ENCODE measurements at places on chromosomes 7 and 10.
A peak's percentile ranks its signal among the peaks of the same experiment; 100 is the strongest.

- DNase-seq, result no peak
Measured at GRCh38 chr7:1934756-1935155, 264.7 kb downstream of the ELFN1 start.

DNA sequence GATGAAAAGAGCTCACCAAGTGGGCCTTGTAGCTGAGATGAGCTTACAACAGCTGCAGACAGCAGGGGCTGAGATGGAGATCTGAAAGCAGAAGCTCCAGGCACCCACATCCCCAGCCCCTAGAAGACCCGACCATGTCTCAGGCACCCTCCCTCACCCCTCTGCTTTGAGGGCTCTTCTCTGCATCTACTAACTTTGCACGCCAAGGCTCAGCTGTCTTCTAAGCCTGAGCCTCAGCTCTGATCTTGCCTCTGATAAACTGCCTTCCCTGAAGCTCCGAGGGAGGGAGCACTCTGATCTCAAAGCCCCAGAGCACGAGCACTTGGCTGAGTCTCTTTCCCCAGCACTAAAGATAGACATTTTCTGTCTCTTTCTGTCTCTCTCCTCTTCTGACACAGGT, 42.0 kb downstream of the ANXA8 start:
- DNase-seq, result no peak

GRCh38 chr10:116888380-116889055, 39.2 kb downstream of the ENO4 start:
- DNase-seq, result no peak

DNA sequence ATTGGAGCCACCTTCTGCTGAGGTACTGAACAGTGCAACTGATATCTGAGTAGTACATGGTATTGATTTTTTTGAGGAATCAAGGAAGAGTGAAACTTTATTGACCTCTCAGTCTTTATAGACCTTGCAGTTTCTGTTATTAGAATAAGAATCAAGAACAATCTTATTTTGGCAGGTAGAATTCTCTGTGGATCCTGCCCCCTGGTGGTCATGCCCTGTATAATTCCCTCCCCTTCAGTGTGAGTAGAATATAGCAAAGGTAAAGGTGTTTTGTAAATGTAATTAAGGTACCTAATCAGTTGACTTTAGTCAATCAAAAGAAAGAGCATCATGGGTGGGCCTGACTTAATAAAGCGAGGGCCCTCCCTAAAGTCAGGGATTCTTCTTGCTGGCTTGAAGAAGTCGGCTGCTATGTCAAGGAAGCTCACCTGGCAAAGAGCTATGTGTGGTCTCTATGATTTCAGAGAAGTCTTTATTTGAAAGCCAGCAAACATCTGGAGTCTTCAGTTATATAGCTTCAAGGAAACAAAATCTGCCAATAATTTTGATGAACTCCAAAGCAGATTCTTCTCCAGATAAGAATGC, 142.8 kb downstream of the LSM5 start:
- DNase-seq, result peak; percentile 19

DNA sequence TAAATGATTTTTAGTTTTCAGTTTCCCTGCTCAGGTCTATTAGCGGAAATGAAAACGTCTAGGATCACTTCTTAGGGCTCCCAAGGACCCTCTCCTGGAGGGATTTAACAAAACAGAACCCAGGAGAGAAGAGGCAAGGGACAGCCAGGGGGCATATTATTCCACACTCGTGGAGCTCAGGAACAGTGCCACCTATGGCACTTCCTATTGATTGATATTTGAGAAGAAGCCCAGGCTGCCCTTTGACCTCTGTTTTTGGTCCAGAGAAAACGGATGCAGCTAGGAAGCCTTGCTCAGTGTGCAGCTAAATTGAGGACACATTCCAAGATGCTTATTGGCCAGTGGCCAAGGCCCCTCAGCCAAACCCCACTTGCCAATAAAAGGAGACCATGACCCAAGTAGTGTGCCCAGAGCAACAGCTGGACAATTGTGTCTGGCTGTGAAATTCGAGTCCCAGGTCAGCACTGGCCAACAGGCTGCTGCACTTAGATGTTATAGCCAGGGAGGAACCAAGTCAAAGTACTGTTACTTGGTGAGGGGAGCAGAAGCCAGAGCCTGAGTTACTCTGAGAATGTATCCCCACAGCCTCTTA, 24.0 kb upstream of the GPNMB start:
- no peak for DNase-seq

DNA sequence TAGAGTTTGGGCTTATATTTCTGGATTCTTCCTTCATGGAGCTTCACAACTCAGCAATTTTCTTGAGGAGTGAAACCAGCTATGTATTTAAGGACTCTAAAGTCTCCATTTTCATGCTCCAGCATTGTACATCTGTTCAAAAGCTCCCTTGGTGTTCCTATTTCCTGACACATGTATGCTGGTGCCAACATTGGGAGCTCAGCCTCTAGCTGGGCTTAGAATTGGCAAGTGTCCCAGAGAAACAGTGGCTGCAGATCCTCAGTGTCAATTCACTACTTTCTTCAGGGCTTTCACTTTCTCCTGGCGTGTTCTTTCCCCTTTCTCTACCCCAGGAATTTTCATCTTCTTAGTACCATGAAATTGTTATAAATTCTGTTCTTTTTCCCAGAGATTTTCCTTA, 103.1 kb downstream of the ZNF467 start:
- DNase-seq, result no peak

DNA sequence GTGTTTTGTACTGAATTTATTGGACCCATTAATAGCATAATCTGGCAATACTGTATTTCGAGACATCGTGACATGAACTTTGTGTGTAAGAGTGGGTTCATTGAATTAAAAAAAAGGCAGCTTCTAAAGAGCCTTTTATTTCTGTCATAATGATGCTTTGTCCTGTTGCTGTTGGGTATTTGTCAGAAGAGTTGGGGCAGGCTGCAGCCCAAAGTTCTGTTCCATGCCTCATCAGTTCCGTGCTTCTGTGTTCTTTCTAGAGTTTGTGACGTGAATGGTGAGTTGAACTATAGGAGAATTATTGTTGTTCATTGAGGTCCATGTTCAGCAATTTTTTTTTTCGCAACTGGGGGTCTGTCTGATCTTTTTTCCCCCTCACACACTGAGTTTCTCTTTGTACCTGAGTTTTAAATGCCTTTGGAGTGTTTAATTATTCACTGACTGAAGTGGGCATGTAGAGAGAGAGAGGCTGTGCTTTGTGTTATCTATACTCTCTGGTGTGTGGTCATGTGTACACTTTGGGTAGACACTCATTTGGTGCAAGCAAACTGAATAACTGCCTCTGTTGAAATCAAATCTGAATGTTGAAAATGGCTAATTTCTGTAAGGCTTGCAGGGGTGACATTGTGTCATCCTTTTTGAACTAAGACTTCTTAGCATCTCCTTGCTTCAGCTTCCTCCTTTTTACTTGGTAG, 69.8 kb downstream of the ADD3 start:
- DNase-seq, result no peak

GRCh38 chr7:77679608-77680007, 16.7 kb upstream of the RSBN1L start:
- DNase-seq, result no peak

DNA sequence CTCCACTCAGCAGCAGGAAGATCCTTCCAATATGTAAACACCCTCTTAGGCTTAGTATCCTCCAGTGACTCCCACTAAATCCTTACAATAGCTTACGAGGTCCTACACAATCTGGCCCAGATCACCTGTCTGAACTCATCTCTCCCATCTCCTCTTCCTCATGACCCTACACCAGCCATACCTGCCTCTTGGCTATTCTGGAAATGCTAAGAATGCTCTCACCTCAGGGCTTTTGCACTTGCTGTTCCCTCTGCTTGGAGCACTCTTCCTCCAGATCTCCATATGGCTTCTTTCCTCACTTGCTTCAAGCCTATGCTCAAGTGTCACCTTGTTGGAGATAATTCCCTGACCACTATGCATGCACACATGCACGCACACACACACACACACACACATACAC, 50.8 kb upstream of the FRMD4A start:
- no peak for DNase-seq

DNA sequence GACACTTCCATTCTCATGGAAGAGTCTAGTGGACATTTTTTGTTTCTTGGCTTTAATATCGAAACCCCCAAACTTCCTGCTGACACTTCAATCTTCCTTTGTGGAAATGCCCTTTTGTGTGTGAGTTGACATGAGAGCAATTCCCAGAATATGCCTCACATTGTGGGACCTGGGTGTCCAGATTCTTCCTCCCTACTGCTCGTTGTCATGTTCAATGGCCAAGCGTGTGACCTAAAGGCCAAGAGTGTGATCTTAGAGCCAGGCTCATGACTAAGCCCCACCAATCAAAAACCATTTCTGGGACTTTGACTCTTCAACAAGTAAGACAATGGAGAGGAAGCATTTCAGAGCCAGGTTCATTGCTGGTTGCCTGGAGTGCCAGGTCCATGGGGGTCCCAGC, 52.5 kb upstream of the BMPER start:
- DNase-seq, result no peak

DNA sequence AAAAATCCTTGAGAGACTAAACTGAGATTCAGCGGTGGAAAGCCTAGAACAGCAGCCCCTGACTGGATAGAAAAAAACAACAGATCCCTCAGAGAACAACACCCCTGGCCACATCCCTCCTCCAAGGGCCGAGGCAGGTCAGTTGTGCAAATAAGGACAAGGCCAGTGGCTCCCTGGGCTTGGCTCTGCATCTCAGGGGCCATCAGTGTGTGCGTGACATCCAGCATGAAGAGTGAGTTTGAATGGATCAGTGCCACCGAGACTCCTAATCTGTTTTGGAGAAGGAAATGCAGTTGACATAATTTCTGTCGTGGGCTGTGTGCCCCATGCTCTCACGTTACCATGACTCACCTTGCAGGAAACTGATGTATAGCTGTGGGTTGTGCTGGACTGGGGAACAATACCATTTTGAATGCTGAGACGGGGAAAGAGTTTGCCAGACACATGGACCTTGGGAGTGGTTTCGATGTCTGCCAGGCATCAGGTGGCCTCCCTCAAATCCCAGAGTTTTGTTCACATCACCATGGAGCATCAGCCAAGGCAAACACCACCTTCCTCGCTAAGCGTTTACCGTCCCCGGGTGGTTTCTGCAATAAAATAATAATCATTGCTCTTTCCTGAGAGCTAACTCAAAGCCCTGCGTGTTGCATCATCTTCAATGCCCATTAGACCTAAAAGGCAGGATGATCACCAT, 153.2 kb upstream of the FZD8 start:
- DNase-seq, result no peak

GRCh38 chr10:70479626-70480238, 1.2 kb downstream of the PALD1 start:
- DNase-seq, result no peak

Data from SHP77 (cell line).